Choroid plexus epithelial cell (primary cell): ENCODE measurements at places on chromosomes 4 and X.
A peak's percentile ranks its signal among the peaks of the same experiment; 100 is the strongest.

- peak; percentile 52 for DNase-seq
Observed at GRCh38 chr4:26319949-26320537, 771 bp upstream of the RBPJ start.

- DNase-seq = no peak
Observed at GRCh38 chr4:87423317-87424098, 1.1 kb downstream of the NUDT9 start.

DNA sequence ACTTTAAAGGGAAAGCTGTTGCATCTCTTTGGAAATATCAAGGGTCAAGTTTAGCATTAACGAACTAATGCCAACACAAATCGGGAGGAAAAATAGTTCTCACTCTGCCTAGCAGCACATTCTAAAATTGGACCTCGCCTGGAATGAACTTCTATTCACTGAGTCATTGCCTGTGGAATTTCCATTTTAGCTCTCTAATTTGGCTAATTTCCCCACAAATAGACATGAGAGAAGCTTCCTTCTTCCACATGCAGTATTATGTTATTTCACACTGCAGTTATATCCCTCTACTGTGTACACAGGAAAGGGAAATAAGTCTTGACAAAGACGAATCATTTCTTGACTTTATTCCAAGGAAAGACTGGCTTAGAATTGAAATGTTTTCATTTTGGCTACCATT lies 9.3 kb downstream of the ZXDA start:
- DNase-seq = peak; percentile 65

- DNase-seq = no peak
Observed at GRCh38 chrX:123173833-123174232, 10.2 kb upstream of the GRIA3 start.

DNA sequence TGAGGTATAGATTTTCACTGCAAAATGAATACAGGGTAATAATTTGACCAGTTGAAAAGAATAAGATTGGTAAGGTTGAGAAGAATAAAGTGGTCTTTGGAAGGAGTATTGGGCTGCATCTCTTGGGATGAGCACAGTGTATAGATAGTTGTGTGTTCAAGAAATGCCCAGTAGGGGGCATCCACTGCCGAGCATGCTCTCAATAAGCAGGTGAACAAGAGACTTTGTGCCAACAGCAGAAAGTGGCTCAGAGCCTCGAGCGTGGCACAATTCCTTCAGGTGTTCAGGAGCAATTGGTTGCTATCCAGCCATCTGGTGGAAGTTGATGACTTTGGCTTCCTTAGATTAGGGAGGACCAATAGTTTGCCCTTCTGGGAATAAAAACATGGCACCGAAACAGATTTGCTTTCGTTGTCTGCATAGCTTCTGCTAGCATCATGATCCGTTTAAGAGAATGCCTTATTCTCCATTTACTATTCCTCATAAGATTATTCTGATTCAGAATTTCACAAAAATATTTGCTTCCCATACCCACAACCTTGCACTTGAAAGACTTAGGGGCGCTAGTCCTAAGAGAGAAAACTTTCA lies 258.1 kb upstream of the NEIL3 start:
- peak; percentile 48 for DNase-seq

DNA sequence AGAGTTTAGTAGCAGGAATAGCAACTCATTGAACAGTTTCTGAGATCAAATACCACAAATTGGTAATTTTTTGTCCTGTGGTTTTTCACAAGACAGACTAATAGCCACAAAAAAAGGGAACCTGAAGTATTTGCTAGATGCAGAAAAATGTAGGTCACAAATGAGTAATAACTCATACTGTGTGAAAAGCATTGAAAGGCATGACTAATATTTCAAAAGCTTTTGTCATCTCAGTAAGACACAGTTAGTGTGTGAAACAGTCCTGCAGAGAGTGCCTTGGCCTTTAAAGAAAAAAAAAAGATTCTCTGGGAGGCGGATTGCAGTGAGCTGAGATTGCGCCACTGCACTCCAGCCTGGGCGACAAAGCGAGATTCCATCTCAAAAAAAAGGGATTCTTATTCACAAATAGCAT lies 31.4 kb upstream of the SLC25A31 start:
- peak; percentile 97 for DNase-seq

DNA sequence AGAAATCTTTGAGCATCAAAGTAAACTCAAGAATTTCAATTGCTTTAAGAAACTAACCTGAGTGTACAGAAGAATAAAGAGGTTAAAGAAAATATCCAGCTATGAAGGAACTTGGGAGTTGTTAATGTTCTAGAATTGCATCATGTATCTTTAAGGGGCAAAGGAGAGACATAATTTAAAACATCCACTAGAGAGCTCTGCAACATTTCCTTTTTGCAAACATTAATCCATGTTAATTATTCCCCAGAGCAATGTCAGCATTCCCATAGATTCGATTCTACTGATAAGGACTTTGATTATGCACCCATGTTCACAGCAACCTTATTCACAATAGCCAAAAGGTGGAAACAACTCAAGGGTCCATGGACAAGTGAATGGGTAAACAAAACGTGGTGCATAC lies 80.2 kb upstream of the SORBS2 start:
- DNase-seq = peak; percentile 55

- no peak for DNase-seq
Observed at GRCh38 chr4:97411356-97411755, 731.9 kb downstream of the STPG2 start.

DNA sequence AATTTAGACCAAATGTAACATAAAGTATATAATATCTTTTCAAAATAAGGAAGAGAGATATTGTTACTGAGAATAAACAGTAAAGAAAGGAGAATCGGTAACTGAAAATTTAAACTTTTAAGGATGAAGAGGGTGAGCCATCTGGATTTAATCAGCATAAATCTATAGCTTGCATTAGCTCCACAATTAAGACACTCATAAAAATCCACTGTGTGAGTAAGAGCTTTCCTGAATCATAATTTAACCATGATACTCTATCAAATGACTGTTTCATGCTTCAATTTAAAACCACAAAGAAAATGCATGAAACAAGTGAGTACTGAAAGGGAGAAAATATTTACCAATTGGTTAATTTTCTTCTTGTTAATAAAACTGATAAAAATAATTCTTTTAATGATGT lies 951.5 kb upstream of the SLIT2 start:
- DNase-seq = no peak

- DNase-seq = no peak
Observed at GRCh38 chr4:169071747-169072146, 61.7 kb upstream of the CBR4 start.

- DNase-seq = no peak
Observed at GRCh38 chr4:145881989-145882388, 56.6 kb downstream of the ZNF827 start.

DNA sequence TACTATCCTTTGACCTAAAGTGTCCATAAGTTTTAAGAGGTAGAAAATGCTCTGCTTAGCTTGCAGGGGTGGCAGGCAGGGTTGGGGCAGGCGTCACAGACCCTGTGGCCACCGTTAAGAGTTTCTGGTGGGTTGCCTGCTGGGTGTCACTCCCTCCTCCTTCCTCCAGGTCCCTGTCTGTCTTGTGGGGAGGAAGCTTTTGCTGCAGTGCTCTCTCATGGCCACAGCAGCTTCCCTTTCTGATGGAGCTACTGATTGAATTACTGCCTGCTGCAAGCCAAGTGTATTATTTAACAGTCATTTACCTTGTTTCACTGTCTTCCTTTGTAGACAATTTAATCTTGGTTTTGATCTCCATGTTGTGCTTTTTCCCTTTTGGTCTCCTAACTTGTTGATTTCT lies 384.6 kb downstream of the IDS start:
- DNase-seq = no peak

- peak; percentile 92 for DNase-seq
Observed at GRCh38 chr4:127400731-127401346, 231.9 kb upstream of the INTU start.

DNA sequence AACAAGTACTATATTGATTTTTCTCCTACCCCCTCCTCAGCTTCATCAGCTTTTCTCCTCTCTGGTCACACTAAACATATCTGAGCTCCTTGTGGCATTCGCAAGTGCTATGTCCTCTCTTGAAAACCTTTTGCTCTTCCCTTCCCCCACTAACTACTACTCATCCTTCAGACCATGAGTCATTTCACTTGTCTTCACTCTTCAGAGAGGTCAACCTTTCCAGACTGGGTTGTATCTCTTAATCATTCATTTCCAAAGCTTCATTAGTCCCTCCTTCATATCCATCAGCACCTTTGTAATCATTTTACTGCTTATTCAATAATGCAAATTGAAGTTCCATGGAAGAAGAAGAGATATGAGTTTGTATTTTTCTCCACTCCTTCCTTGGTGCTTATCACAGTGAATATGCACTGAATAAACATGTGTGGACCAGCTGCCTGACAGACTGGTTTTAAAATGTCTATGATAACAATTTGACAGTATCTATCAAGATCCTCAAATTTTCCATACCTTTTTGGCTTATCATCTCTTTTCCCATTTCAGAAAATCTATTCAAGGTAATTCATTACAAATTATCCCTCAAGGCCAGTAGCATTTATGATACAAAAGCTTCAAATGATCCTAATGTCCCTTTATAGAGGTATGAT lies 28.4 kb downstream of the DDX60L start:
- peak; percentile 89 for DNase-seq

- peak; percentile 97 for DNase-seq
Observed at GRCh38 chr4:8391972-8392371, 48.6 kb downstream of the ACOX3 start.

DNA sequence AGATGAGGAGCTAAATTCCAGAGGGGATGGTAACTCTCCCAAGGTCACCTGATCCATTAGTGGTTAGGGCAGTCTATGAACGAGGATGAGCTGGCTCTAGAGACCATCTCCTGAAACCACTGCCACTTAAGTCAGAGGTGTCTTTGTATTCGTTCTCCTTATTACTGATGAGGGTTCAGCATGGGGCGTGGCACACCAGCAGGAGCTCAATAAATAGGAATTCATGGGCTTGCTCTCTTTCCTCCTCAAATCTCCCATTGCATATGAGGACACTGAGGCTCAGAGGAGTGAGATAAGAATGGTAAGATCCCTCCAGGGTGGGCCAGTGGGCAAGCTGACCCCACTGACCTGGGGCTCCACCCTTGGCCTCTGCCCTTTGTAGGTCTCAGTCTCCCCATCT lies 1.7 kb upstream of the GATA1 start:
- no peak for DNase-seq

GRCh38 chrX:2677764-2678163 lies 13.3 kb upstream of the CD99 start:
- peak; percentile 97 for DNase-seq

- DNase-seq = peak; percentile 73
Observed at GRCh38 chr4:34250562-34250961, 1993.8 kb downstream of the ARAP2 start.

DNA sequence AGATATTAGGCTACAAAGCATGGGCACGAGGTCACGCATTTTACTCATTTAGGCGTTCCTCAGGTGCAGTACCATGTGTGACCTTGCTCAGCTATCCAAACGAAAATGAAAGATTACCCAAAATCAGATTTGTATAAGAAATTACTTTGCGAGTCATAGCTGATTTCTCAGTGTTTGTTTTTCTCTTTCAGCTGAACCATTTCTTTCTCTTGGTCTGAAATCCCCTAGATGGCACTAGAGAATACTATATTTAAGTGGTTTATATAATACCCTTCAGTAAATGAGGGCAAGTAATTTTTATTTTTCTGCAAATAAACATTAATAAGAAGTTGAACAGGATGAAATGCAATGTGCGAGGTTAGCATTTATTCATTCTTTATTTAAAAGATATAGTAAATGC lies 496.6 kb downstream of the STIM2 start:
- peak; percentile 1 for DNase-seq

GRCh38 chr4:69881173-69881773 lies 21.3 kb upstream of the SULT1E1 start:
- DNase-seq = peak; percentile 86

DNA sequence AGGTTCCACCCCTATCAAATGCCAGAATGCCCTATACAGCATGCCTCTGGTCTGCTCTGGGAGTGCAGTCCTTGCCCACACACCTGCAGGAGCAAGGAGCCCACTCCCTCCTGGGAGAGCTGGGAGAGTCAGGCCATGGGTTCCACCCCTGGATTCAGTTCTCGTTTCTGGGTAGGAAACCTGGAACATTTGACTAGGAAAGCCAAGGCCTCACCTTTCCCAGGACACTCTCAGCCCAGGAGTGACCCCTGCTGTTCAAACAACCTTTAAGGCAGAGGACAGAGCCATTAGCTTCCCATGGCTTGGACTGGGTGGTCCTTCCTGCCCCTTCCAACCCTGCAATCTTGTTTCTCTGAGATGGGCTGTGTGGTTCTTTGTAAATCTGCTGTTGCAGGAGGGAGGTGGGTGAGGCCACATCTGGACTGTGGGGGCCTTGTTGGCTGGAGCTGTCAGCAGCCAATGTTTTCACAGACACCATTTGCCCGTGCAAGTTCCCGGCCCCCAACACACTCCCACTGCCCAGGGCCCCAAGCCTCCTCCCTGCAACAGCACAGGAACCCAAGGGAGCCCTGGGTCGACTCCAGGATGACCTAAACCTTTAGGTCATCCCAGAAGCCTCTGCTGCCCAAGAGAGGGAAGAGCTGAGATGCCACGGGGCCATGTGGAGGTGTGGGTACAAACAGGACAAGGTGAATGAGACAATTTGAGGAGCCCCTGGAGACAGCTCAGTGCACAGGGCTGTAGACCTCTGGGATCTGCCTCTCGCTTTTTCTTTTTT lies 104.4 kb downstream of the PJA1 start:
- peak; percentile 55 for DNase-seq

DNA sequence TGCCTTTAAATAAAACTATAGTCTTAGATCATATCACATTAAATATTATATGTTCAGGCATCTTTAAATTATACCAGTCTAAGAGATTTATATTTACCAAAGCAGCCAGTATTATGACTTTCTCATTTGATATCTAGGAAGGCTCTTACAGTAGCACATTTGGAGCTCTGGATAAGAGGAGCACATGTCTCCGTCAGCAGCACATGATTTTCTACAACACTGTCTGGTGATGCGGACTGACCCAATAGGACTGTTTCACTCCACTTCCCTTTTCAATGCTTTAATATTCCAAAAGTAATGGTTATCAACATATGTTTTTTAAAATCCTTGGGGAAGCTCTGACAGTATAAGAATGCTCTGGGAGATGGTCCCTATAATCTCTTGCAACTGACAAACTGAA lies 61.5 kb downstream of the HAUS3 start:
- no peak for DNase-seq

GRCh38 chr4:8000721-8001491 lies 61.2 kb upstream of the AFAP1 start:
- DNase-seq = no peak

- DNase-seq = peak; percentile 36
Observed at GRCh38 chrX:154136627-154137161, 7.3 kb upstream of the OPN1LW start.

GRCh38 chr4:185112104-185112503 lies 31.0 kb upstream of the SLC25A4 start:
- DNase-seq = peak; percentile 96
